ENCODE measurements at places on chromosomes 6 and 20.

GRCh38 chr20:37850724-37851355 is 52.1 kb upstream of the VSTM2L start:
- no peak for DNase-seq

DNA sequence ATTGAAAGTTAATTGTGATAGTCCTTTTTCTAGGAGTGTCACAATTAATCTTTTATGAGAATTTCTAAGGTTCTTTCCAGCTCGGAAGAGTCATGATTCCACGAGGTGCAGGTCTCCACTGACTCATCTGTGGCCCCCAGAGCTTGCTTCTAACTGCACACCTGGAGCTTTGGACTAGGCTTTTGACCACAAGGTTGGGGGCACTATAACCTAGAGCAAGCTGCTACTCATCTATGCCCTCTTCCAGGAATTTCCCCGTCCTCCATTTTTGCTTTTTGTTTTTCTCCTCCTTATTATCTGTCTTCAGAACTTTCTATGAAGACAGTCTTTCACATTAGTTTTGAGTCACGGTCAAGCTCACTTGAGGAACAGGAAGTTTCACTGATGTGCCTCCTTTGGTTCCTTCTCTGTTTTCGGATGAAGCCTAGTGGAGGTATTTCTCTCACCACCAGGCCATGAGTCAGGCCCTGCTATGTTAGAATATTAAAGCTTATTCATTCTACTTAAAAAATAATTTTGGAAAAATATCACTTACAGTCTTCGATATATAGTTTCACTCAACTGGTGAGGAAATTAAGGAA is 119.2 kb upstream of the INSM1 start:
- no peak for DNase-seq

- no peak for DNase-seq
Measured at GRCh38 chr20:14782731-14783130, 445.3 kb upstream of the FLRT3 start.

DNA sequence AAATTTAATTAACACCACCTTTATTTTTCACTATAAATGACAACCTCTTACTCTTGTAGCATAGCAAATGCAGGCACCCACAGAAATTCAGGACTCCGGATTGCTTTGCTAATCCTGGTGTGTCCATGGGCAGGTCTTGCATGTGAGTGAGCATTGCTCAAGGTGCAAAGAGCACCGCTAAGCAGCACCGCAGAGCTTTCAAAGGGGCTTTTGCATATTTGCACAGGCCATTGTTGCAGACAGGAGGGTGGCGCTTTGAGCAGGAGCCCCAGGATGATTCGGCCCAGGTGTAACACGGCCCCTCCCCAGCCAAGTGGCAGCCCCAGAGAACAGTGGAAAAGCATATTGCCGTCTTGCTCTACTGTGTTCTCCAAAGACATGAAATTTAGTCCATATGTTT is 293.2 kb downstream of the NRN1 start:
- DNase-seq: no peak

- no peak for DNase-seq
Measured at GRCh38 chr6:16206595-16207037, 31.8 kb upstream of the GMPR start.

DNA sequence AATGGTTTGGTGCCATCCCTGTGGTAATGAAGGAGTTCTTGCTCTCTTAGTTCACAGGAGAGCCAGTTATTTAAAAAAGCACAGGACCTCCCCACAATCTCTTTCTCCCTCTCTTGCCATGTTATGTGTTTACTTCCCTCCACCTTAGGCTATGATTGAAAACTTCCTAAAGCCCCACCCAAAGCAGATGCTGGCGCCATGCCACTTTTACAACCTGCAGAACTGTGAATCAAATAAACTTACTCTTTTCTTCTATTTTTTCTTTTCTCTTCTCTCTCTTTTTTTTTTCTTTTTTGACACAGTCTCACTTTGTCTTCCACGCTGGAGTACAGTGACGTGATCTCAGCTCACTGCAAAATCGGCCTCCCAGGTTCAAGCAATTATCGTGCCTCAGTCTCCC is 508.4 kb upstream of the EPHA7 start:
- no peak for DNase-seq

DNA sequence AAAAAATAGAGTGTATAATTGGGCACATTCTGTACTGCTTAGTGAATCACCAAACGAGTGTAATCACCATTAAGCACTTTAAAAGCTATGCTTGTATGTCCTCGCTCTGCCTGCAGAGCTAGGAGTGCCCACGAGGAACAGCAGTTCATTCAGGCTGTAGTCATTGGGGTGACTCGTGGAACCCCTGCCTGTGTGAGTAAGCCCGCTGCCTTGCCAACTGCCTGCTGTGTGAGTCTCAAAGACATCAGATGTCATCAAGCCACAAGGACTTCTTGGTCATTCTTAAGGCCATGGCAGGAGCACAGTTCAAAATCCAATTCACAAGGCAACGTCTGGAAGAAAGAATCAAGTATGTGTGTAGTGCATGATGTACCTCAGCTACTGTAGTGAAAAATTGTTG is 60.4 kb downstream of the FOXO3 start:
- DNase-seq: no peak

- no peak for DNase-seq
Measured at GRCh38 chr20:11849270-11849915, 68.3 kb upstream of the BTBD3 start.

DNA sequence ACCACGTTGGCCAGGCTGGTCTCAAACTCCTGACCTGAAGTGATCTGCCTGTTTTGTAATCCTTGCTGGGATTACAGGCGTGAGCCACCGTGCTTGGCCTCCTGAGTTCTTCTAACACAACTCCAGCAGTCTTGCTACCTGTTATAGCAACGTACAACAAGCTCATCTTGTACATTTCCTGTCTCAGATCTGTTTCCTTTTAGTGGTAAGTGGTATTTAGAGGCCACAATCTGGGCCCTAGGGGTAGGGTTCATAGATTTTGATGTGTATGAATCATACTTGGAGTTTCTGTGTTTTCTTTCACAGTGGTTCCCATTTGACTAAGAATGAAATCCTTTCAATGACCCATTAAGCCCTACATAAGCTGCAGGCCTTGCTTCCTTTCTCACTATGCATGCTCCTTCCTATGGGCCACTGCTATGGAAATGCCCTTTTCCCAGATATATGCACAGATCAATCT is 27.1 kb upstream of the SYNCRIP start:
- no peak for DNase-seq

DNA sequence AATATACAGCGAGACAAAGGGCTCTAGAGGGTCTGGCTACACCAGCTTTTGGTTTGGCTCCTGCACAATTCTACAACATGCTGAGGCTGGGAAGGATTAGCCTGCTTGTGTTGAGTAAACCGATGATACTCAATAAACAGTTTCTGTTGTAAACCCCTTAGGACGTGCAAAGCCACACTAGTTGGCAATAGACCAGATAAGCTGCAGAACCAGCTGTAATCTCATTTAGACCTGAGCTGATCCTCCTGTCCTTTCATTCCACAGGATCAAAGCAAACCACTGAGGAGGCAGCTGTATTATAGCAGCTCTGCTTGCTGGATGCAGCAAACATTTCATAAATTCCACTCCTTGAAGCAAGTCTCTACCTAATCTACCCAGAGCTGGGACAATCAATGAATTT is 79.7 kb downstream of the MMS22L start:
- DNase-seq: no peak

DNA sequence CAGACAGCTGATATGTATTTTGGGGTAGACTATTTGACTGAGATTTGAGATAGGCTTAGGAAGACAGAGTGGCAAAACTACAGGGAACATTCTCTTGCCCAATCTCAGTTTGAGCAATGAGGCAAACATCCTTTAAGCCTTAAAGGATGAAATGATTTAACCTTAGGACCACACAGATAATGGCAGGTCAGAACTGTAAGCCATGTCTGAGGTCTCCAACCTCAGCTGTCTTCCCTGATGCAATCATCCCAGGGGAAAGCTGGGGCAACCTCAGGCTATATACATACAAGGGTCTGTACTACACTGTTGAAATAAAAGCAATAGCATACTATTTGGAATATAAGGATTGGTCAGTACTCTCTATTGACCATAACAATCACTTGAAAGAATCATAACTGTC is 83.8 kb upstream of the NUP153 start:
- DNase-seq: no peak

- no peak for DNase-seq
Measured at GRCh38 chr6:36353411-36353915, 16.8 kb upstream of the BNIP5 start.

DNA sequence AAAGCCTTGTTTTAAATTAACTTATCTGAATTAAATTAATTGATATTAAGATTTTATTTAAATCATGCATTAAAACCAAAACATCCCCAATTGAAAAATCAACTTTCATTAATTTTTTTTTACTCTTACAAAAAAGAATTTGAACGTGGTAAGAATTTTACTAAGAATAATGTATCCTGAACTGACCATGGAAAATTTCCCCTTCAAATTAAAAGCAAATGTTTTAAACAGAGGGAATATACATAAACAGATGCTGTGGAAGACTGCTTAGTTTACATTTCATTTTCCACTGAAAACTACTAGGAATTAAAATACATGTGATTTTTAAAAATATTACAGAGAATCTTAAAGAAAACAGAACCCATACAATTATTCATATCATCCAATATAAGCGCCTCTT is 2.3 kb downstream of the RNF24 start:
- no peak for DNase-seq

DNA sequence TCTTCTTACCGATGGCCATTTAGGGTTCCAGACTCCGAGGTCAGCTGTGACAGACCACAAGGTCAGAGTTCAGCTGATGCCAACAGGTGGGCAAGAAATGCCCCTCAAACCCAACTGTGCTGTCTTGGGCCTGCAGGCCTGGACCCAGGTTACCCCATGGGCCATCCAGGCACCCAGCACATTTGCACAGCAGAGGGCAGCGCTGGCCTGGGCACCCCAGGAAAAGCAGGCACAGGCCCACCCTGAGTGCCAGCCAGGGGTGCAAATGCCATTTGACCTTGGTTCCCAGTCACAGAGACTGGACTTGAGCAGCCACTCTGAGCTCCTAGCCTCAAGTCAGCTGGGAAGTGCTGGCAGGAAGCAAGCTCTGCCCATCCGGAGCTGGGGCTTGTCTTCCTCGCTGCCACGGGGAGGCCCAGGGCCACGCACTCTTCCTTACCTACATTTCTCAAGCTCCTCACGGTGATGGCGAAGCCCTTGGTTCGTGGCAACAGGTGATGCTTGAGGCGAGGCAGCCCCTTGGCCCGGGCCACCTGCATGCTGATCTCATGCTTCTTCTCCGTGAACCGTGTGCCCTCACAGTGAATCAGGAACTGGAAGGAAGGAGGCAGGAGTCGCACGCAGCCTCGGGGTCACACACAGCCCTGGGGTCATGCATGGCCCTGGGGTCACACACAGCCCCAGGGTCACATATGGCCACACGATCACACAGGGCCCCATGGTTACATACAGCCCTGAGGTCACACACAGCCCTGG is 120.8 kb downstream of the AGPAT4 start:
- DNase-seq: no peak

DNA sequence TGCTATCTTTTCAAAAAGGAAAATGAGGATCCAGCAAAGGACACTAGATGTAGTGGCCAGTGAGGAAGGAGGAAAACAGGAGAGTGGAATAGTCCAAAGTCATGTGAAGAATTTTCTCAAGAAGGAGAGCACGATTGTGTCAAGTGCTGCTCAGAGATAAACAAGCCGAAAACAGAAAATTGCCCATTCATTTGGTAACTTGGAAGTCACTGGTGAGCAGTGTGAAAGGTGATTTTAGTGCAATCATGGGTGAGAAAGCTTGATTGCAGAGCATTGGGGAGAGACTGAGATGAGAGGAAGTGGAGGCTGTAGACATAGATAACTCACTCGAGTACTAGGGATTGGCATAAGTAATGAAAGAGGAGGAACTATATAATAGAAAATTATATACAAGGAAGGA is 26.0 kb upstream of the PRDM1 start:
- no peak for DNase-seq

DNA sequence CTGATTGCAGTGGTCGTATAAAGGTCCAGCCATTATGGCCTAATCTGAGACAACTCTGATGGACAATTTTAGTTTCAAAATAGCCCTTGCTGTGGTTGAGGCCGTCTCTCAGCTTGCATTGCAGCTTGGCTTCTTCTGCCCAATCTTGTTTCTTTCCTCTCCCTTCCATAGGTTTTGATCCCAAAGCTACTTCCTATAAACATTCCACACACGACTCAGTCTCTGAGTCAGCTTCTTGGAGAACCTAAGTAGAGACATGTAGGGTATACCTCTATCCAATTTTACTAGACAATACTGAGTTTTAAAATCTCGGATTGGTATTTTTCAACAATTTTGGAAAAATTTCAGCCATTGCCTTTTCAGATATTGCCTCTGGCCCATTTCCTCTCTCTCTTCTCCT is 13.4 kb downstream of the IYD start:
- DNase-seq: no peak

DNA sequence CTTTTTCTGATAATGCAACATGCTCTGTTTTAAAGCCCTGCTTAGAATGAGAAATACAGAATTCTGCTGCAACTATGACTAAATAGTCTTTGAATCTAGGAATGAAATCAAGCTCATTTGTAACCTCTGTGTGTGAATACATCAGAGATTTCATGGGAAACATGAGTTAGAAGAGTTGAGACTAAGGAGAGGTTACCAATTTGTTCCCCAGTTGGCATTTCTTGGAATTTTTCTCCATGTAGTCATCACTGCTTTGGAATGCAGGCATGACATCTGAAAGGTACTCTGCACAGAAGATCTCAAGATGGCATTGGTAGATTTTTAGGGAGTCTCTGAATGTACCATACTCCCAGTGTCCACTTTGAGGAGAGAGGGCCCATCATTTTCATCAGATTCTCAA is 237.2 kb downstream of the TFAP2A start:
- DNase-seq: no peak

GRCh38 chr20:42492290-42492689 is 697.4 kb downstream of the PTPRT start:
- no peak for DNase-seq

DNA sequence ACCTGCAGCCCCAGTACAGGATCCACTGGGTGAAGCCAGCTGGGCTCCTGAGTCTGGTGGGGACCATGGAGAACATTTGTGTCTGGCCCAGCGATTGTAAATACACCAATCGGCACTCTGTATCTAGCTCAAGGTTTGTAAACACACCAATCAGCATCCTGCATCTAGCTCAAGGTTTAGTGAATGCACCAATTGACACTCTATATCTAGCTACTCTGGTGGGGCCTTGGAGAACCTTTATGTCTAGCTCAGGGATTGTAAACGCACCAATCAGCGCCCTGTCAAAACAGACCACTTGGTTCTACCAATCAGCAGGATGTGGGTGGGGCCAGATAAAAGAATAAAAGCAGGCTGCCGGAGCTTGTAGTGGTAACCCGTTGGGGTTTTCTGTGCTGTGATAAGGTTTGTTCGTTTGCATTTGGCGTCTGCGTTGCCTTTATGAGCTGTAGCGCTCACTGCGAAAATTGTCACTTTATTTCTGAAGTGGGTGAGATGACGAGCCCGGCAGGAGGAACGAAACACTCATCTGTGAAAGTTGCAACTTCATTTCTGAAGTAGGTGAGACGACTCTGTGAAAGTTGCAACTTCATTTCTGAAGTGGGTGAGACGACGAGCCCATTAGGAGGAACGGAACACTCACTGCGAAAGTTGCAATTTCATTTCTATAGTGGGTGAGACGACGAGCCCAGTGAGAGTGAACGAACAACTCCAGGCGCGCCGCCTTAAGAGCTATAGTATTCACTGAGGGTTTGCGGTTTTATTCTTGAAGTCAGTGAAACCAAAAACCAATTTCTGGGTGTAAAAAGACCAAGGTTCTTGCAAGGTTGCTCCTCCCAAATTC is 31.1 kb downstream of the SERPINB6 start:
- DNase-seq: no peak

GRCh38 chr6:2485116-2485515 is 239.7 kb upstream of the GMDS start:
- DNase-seq: no peak

GRCh38 chr6:150631984-150632642 is 32.4 kb downstream of the PLEKHG1 start:
- DNase-seq: no peak

Measured in chondrocyte (in vitro differentiated cells).